ENCODE measurements at places on chromosomes 6 and 20.

DNA sequence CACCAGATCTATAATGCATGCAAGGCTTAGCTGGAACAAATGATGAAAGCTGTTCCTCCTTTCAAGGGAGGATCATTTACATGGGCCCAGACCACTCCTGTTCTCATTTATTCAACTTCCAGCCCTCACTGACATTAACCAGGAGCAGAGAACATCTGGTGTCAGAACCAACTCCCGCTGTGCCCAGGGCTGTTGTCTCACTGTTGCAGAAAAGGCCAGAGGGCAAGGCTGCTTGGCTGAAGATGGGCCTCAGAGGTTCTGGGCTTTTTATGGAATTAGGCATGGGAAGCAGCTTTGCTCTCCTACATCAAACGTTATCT is 164.2 kb downstream of the GMPR start:
- no peak for DNase-seq

DNA sequence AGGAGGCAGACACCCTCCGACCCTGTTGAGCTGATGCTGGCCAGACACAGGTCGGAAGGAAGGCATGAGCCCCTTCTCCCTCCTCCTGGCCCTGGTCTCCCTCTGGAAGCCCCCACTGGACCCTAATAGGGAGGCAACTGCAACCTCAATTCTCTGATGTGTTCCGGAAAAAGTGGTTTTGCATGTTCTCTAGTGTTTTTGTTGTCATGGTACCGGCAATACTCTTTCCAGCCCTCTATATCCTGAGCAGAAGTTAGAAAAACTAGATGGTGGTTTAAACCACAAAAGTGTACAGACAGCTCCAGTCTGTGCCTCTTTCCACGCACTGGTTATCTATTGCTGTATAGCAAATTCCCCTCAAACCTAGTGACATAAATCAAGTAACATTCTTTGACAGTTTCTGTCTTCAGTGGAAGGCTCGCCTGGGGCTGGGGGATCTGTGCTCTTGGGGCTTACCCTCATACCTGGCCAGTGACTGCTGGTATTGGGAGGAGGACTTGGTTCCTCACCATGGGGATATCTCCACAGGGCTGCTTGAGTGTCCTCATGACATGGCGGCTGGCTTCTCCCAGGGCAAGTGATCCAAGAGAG is 37.0 kb downstream of the SYTL3 start:
- DNase-seq: peak; percentile 5

DNA sequence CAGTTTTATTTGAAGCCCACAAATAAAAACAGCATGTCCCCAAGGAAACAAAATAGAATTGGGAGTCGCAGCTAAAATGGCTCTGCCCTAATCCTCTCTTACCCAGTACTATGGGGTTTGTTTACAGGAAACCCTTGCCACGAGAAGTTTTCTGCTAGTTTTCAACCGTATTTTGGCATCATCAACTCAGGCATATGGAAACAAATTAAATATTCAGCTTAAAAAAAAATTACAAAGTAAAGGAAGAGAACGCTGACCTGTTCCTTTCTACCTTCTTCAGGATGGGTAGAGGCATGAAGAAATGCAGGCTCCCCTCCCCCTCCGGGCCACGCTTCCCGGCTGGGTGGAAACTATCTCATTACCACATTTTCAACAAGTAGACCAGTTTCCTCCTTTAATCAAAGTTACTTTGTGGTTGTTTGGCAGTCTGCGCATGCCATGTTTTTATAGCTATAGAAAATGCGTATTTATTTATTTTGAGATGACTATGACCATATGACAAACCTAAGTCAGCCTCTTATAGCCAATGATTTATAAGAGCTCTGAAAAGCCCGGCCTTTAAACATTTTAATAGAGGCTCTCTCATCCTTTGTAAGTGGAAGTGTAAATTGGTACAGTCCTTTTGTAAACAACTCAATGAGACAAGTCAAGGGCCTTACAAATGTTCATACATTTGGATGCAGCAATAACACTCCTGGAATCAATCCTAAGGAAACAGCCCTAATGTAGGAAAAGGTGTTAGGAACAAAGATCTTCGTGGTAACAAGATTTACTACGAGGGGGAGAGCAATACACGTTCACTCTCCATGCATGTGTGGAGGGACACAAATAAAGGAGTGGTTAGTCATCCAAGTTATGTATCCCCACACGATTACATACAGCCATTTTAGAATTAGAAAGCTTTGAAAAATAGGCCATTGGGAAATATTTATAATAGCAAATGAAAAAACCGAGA is 16.1 kb upstream of the ZNF217 start:
- DNase-seq: peak; percentile 43

DNA sequence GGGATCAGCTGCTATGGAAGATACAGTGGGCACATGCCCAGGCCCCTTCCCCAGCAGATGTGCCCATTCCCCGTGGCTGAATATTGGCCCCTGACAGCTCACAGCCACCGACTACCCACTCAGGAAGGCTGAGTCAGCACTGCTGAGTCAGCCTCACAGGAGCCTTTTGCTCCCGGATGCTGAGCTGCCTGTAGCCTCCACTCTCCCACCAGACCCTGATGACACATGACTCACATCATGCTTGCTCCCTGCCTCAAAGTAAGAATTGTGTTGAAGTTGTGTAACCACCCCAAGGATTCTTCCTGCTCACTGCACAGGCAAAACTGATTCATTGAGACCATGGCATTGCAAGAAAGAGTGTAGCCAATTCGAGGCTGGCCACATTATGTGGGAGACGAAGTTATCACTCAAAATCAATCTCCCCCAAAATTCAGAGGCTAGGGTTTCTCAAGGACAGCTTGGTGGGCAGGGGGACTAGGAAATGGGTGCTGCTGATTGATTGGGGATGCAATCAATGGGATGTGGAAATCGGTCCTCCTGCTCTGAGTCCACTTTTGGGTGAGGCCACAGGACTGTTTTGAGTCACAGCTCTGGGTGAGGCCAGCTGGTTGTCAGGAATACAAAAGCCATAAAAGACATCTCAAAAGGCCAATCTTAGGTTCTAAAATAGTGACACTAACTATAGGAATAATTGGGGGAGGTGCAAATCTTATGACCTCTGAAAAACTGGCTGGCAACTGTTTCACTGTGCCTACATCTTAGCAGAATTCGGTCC is 556.6 kb upstream of the CDH4 start:
- DNase-seq: peak; percentile 31

DNA sequence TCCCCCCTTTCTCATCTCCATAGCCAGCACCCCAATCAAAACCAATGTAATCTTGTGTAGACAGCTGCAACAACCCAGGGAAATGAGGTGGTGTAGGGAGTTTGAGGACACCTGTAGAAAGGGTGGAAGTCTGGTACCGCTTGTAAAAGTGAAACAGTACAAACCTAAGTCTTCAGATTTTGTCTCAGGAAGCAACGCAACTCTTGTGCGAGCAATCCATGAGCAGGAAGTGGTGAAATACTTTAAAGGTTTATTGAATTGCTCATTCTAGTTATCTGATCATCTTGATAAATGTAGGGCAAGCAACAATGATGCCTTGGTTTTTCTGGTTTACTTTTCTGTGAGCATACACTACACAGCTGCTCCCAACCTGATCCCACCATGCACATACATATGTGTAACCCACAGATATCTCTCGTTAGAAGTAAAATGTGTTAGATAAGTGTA is 71.1 kb upstream of the THEMIS start:
- no peak for DNase-seq

GRCh38 chr6:116572162-116572561 is 858 bp downstream of the RWDD1 start:
- DNase-seq: peak; percentile 55

- no peak for DNase-seq
These were observed 38.7 kb upstream of the RFPL4B start for GRCh38 chr6:112308476-112308875.

DNA sequence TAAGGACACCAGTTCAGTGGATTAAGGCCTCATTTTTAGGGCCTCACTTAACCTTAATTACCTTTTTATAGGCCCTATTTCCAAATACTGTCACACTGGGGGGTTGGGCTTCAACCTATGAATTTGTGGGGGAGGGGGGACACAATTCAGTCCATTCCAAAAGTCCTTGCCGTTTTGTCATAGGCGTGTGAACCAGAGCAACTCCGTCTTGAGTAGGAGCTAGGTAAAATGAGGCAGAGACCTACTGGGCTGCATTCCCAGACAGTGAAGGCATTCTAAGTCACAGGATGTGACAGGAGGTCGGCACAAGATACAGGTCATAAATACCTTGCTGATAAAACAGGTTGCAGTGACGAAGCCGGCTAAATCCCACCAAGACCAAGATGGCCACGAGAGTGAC is 113.5 kb upstream of the SNX9 start:
- DNase-seq: no peak

GRCh38 chr20:8803065-8803464 is 265.8 kb upstream of the PLCB4 start:
- DNase-seq: no peak

GRCh38 chr6:46010771-46011170 is 4.9 kb downstream of the CLIC5 start:
- DNase-seq: no peak

DNA sequence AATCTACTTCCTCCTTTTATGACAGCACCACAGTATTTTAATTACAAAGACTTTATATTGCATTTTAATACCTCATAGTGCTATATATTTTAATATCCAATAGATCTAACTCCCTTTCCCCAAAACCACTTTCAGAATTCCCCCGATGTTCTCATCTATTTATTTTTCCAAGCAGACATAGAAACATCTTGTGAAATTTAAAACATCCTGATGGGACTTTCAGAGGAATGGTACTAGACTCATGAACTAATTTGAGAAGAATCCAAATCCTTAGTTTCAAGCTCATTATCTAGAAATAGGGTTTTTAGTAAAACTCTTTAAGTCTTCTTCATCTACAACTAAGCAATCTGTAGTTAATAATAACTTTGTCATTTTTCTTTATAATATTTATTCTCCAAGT is 97.0 kb downstream of the TRERF1 start:
- no peak for DNase-seq

GRCh38 chr6:107062691-107063090 is 34.7 kb downstream of the MTRES1 start:
- DNase-seq: no peak

All from inflammatory macrophage treated with lipopolysaccharide for 4 hours (primary cell).